K562 (cell line): ENCODE measurements at places on chromosomes 6 and 20.

GRCh38 chr6:27893836-27894807, 18.1 kb downstream of the OR2B2 start:
- H3K27me3 ChIP-seq, result no peaks in the 10 kb centered on the region
- peak overlapping the region; percentile 95 for H3K27ac ChIP-seq
- peaks cover 49% of the 10 kb centered on the region for H3K36me3 ChIP-seq
- DNase-seq, result peak; percentile 84
- peak overlapping the region; percentile 79 for H3K4me3 ChIP-seq

DNA sequence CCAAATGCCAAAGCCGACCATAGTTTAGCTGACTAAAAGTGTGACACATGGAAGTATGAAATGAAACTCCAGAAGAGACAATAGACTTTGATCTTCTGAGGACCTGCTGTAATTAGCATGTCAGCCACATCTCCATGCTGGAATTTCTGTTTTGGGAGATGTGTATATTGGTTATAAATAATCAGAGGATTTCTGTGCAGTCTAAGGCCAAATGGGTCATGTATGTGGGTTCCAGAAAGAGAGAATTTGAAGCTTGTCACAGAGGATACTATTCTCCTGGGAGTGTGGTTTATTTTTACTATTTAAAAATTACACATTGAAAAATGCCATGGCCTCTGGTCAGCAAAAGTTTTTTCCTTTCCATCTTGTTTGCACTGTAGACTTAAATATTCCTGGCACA, 405.5 kb upstream of the PLCB4 start:
- H3K4me1 ChIP-seq, result no peaks in the 10 kb centered on the region
- H3K27me3 ChIP-seq, result no peaks in the 10 kb centered on the region
- no peak overlapping the region for H3K27ac ChIP-seq
- no peaks in the 10 kb centered on the region for H3K36me3 ChIP-seq

GRCh38 chr6:155994086-155994485, 538.4 kb upstream of the NOX3 start:
- H3K27ac ChIP-seq, result no peak overlapping the region
- no peaks in the 10 kb centered on the region for H3K27me3 ChIP-seq
- H3K36me3 ChIP-seq, result no peaks in the 10 kb centered on the region
- no peak for DNase-seq
- no peaks in the 10 kb centered on the region for H3K4me1 ChIP-seq

DNA sequence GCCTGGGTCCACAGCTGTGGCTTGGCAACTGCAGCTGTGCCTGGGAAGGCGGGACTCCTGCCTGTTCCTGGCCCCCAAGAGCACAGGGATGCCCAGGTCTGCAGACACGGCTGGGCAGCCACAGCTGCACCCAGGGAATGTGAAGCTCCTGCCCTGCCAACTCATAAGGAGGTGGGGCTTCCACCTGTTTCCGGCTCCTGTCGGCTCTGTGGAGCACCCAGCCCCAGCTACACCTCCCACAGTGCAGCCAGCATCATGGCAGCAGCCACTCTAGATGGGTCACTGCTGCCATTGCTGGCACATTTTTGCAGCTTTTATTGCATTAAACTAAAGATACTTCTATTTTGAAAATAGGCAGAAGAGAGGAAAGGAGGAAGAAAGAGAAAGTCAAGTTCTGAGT, 207.9 kb downstream of the SAMD5 start:
- no peak overlapping the region for H3K4me3 ChIP-seq
- H3K27me3 ChIP-seq, result no peaks in the 10 kb centered on the region
- peaks cover 6% of the 10 kb centered on the region; the same call in 2 of the 3 replicates for H3K4me1 ChIP-seq
- H3K27ac ChIP-seq, result no peak overlapping the region
- peaks cover 3% of the 10 kb centered on the region; the same call in 1 of the 3 replicates for H3K36me3 ChIP-seq
- DNase-seq, result no peak

DNA sequence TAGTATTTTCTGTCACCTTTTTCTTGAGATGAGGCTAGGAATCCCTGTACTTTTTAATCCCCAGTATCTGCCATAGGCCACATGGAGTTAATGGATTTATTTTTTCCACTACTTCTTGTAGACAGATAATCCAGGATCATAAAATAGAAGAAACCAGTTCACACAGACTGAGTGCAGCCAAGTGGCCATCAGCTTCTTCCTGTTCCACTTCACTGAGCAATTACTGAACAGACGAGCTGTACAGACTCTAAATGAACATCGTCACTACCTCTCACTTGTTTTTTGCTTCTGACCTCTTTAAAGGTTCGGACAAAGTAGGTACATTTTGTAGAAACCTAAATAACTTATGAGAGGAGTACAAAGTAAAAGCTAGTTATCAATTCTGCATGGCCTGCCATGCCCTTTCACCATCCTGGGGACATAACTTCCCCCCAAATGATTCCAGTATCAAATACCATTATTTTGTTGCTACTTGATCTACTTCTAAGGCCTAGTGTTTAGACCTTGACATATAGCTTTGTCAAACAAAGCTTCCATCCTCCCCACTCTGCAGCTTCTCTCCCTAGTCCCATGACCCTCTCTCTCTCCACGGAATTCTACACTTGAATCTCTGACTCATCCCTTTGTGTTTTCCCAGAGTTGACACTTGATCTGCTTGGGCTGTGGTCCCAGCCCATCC, 34.4 kb upstream of the ARHGAP18 start:
- H3K36me3 ChIP-seq, result no peaks in the 10 kb centered on the region; the same call in 2 of the 3 replicates
- H3K4me1 ChIP-seq, result peaks cover 27% of the 10 kb centered on the region
- no peak overlapping the region for H3K27ac ChIP-seq
- no peak for DNase-seq

DNA sequence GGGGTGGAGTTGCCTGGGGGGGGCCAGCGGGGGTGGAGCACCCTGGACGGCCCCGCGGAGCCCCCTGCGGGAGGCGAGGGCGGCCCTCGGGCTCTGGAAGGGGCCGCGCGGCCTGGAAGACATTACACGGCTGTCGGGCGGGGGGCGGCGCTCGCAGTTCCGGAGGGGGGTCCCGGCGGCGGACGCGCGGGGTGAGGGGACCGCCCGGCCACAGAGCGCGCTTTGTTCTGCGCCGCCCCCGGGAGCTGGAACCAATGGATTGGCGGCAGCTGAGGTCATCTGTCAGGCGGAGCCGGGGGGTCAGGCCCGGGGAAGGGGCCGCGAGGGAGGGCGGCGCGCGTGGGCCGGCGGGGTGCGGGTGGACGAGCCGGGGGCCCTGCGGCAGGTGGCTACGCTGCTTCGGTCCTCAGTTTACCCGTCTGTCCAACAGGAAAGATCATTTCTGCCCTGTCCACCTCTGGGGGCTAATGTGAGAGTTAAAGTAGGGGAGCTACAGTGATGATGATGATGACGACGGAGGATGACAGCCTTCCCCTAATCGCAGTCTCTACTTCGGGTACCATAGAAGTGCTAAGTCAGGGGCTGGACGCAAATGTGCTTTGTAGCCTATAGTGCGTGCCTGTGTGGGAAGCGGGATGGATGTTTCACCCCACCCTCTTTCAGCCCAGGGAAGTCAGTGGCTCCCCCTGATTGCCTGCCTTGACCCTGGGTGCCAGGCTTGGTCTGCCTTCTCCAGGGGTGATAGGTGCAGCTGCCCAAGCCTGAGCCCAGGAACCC, 10.4 kb downstream of the SRXN1 start:
- H3K36me3 ChIP-seq, result peaks cover 9% of the 10 kb centered on the region
- peak; percentile 63 for DNase-seq
- peak overlapping the region; percentile 49; the same call in 2 of the 3 replicates for H3K27ac ChIP-seq
- peak overlapping the region; percentile 47 for H3K4me3 ChIP-seq
- no peaks in the 10 kb centered on the region for H3K27me3 ChIP-seq

- no peak overlapping the region for H3K27ac ChIP-seq
- H3K27me3 ChIP-seq, result no peaks in the 10 kb centered on the region
- peaks cover 21% of the 10 kb centered on the region; the same call in 2 of the 3 replicates for H3K36me3 ChIP-seq
- DNase-seq, result no peak
- no peak overlapping the region for H3K4me3 ChIP-seq
- peaks cover 2% of the 10 kb centered on the region; the same call in 2 of the 3 replicates for H3K4me1 ChIP-seq
These were observed 63.0 kb upstream of the VSTM2L start for GRCh38 chr20:37839955-37840354.

- H3K27ac ChIP-seq, result no peak overlapping the region
- peaks cover 88% of the 10 kb centered on the region for H3K27me3 ChIP-seq
- no peak overlapping the region for H3K4me3 ChIP-seq
- no peaks in the 10 kb centered on the region for H3K36me3 ChIP-seq
- no peak for DNase-seq
- no peaks in the 10 kb centered on the region; the same call in 2 of the 3 replicates for H3K4me1 ChIP-seq
These were observed 165.4 kb downstream of the GRM4 start for GRCh38 chr6:33980176-33981175.

- no peak overlapping the region for H3K27ac ChIP-seq
- no peak overlapping the region for H3K4me3 ChIP-seq
- H3K36me3 ChIP-seq, result no peaks in the 10 kb centered on the region
- no peak for DNase-seq
- no peaks in the 10 kb centered on the region for H3K4me1 ChIP-seq
These were observed 140.7 kb downstream of the QRSL1 start for GRCh38 chr6:106770081-106770480.

- H3K4me3 ChIP-seq, result no peak overlapping the region
- H3K36me3 ChIP-seq, result no peaks in the 10 kb centered on the region; the same call in 2 of the 3 replicates
- DNase-seq, result no peak
- H3K27me3 ChIP-seq, result no peaks in the 10 kb centered on the region
- no peak overlapping the region for H3K27ac ChIP-seq
These were observed 7.2 kb downstream of the AGPAT4 start for GRCh38 chr6:161266513-161267230.

- H3K27me3 ChIP-seq, result no peaks in the 10 kb centered on the region
- H3K4me3 ChIP-seq, result peak within 1 kb of the TSS; percentile 94
These were observed at the start of gene C6orf62 for GRCh38 chr6:24719125-24719971. Gene C6orf62 (minus strand): TSS chr6:24719154. CDS start chr6:24718668, 486 bp downstream.

GRCh38 chr6:148507774-148508173, 165.1 kb downstream of the SASH1 start:
- peaks cover 45% of the 10 kb centered on the region for H3K27me3 ChIP-seq
- no peak overlapping the region for H3K4me3 ChIP-seq
- H3K36me3 ChIP-seq, result no peaks in the 10 kb centered on the region
- no peak overlapping the region for H3K27ac ChIP-seq

- no peak for DNase-seq
- H3K36me3 ChIP-seq, result no peaks in the 10 kb centered on the region
- no peaks in the 10 kb centered on the region for H3K4me1 ChIP-seq
- H3K4me3 ChIP-seq, result no peak overlapping the region
- no peaks in the 10 kb centered on the region for H3K27me3 ChIP-seq
These were observed 127.1 kb upstream of the MLIP start for GRCh38 chr6:53984163-53984562.

DNA sequence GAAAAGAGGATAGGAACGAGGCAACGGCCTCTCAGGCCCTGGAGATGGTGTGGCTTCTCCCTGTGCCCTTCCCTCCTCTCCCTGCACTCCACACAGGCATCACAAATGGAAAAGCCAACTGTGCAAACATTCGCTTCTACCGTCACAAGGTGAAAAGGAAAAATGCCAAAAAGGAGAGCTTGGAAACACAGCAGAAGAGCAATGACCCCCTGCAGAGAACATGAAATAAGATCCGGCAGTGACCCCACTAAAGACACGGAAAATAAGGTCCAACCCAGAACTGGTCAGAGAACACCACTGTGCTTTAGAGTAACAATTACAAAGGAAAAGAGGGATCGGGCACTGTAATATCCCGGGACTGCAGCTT, 63.0 kb downstream of the SLC22A23 start:
- H3K4me3 ChIP-seq, result no peak overlapping the region
- H3K36me3 ChIP-seq, result no peaks in the 10 kb centered on the region; the same call in 2 of the 3 replicates
- no peak for DNase-seq
- peaks cover 52% of the 10 kb centered on the region for H3K4me1 ChIP-seq

GRCh38 chr6:29827579-29828470, at the start of gene HLA-G:
Gene HLA-G (plus strand): TSS chr6:29827825. CDS start chr6:29827845, 20 bp downstream.
- H3K4me1 ChIP-seq, result no peaks in the 10 kb centered on the region
- no peak within 1 kb of the TSS for H3K27ac ChIP-seq
- no peak for DNase-seq
- H3K4me3 ChIP-seq, result no peak within 1 kb of the TSS
- no peaks in the 10 kb centered on the region for H3K36me3 ChIP-seq
- H3K27me3 ChIP-seq, result peaks cover 30% of the 10 kb centered on the region

DNA sequence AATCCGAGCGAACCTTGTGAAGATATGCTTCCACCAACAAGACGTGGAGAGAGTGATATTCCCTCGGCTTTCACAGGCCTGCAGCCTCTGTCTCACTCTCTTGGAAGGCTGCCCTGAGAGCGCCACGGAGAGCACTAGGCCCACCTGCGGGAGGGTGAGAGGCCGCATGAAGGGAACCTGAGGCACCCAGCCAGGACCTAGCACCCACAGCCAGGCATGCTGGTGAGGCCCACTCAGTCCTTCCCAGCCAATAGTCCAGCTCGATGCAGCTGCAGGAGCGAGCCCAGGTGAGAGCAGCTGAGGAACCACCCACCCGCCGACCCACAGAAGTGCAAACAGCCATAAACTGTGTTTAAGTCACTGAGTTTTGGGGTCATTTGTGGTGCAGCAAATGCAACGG, 227.2 kb downstream of the QKI start:
- H3K36me3 ChIP-seq, result no peaks in the 10 kb centered on the region
- no peak overlapping the region for H3K4me3 ChIP-seq
- peaks cover 8% of the 10 kb centered on the region for H3K4me1 ChIP-seq
- no peak for DNase-seq

- no peaks in the 10 kb centered on the region for H3K27me3 ChIP-seq
- H3K36me3 ChIP-seq, result no peaks in the 10 kb centered on the region
- no peaks in the 10 kb centered on the region for H3K4me1 ChIP-seq
- no peak for DNase-seq
- H3K27ac ChIP-seq, result no peak overlapping the region
These were observed 170.5 kb upstream of the CST7 start for GRCh38 chr20:24778585-24779031.

GRCh38 chr6:132202574-132202973, 198.7 kb downstream of the MOXD1 start:
- H3K27ac ChIP-seq, result no peak overlapping the region
- no peaks in the 10 kb centered on the region for H3K4me1 ChIP-seq
- no peaks in the 10 kb centered on the region for H3K36me3 ChIP-seq
- no peak overlapping the region for H3K4me3 ChIP-seq

GRCh38 chr6:108113557-108114519, 39.3 kb upstream of the OSTM1 start:
- no peak overlapping the region for H3K27ac ChIP-seq
- H3K27me3 ChIP-seq, result peaks cover 45% of the 10 kb centered on the region
- H3K4me3 ChIP-seq, result no peak overlapping the region
- peak; percentile 60 for DNase-seq

- no peaks in the 10 kb centered on the region; the same call in 1 of the 2 replicates for H3K4me1 ChIP-seq
- DNase-seq, result no peak
- no peak overlapping the region for H3K4me3 ChIP-seq
- H3K36me3 ChIP-seq, result no peaks in the 10 kb centered on the region
- H3K27ac ChIP-seq, result no peak overlapping the region
These were observed 193.0 kb downstream of the FOXC1 start for GRCh38 chr6:1802491-1803395.

DNA sequence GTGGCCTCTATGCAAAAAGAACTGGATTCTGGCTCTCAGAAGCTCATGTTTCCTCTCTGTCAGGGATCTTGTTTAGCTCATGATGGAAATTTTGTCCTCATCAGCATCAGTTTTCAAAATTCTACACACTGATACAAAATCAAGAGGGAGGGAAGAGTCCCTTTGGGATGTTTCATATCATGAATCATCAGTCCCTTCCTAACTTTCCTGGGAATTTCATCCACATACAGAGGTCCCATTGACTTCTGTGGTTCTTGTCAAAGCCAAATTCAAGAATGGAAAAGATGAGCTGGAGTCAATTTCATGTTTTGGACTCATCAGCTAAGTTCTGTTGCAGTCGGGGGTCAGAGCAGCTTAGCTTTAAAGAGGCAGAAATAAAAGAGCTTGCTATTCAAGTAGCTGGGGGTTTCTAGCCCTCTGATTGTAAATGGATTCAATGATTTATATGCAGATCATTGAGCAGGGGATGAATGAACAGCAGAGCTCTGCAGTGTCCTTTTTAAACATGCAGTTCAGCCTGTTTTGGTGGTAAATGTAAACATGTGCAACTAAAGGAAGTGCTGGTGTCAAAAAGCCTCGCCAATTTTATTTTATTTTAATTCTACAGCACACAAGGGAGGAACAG, 21.3 kb upstream of the TMEM14A start:
- H3K36me3 ChIP-seq, result no peaks in the 10 kb centered on the region
- H3K27me3 ChIP-seq, result no peaks in the 10 kb centered on the region
- H3K4me3 ChIP-seq, result no peak overlapping the region
- no peak for DNase-seq
- H3K4me1 ChIP-seq, result no peaks in the 10 kb centered on the region; the same call in 1 of the 2 replicates
